ENCODE measurements at places on chromosomes 4 and X. TPM values are rescaled to one million over a fixed set of nuclear protein-coding genes. Genes with fewer than 3 reads are reported as not detected.

FHDC1 gene
- total RNA-seq, result under 0.01 TPM

CHRDL1 gene
- total RNA-seq, result 0.10 TPM

GYPA gene
- 0.10 TPM for total RNA-seq

CYLC1 gene
- total RNA-seq, result not detected

DMRTC1 gene
- not detected for total RNA-seq
